ENCODE measurements at places on chromosomes 3 and 15.
A peak's percentile ranks its signal among the peaks of the same experiment; 100 is the strongest.

DNA sequence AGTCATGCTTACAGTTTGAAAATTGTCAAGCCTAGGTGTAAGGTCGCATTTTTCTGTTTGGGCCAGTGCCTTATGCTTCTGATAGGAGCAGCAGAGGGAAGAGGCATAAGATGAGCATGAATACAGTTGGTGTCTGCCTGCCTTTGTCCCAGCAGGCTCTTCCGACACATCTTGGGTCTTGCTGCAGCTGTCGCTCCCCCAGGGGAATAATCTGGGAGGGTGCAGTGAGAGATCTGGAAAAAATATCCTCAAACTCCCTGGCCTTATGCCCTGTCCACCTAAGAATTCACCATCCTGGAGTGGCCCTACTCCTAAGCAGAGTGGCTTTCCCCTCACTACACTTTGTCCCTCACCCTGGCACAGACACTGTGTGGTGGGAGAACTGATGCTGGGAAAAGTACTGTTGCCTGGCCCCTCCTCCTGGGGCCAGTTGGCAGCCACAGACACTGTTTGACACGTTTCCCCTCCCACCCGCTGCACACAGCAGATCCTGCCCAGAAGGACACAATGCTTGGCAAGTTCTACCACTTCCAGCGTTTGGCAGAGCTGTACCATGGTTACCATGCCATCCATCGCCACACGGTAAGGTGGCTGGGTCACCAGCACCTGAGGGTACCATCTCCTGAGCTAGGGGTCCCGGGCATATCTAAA is 21.1 kb upstream of the RHO start:
- DNase-seq, result no peak

- DNase-seq, result no peak
These were observed 196.4 kb downstream of the VGLL3 start for GRCh38 chr3:86794361-86795065.

DNA sequence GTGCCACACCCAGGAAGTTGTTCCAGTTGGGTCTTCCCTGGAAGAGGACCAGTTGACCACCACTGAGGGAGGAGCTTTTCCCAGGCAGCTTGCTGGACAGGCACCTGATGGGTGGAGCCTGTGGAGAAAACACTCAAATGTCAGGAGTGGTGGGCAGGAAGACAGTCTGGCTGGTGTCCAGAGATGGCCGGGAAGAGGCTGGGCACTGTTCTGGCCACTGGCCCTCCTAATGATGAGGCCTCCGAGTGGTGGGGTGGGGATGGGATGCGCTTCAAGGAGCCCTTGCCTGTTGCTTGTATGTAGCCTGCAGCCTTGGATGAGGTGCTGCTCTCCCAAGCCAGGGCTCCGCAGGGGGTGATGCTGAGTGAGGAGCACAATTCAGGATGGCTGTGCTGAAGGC is 12.3 kb downstream of the PLEKHO2 start:
- DNase-seq, result no peak

GRCh38 chr15:34336991-34337556 is 507 bp downstream of the SLC12A6 start:
- no peak for DNase-seq

DNA sequence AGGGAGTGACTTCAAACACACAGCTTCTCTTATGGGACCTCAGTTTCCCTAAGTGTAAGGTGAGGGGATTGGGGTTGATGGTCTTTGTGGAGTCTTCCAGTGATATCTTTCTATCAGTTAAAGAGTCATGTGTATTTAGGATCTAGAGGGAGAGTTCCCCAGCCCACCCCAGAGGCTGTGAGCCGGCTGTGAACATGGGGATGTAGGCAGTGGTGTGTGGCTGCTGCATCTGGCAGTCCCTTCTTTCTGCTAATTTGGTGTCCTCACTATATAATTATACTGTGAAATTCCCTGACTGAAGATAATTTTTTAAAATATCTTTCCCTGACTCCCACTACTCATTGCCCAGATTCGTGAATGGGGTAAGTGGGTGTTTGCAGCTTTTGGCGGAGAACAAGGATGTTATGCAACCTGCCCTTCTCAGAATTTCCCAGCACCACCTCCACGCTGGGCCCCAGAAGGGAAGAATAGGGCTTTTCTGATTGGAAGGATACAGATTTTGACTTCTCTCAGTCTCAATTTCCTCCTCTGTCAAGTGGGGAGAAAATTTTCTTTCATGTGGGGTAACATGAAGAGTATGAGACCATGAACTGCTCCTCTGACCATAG is 79.0 kb upstream of the RASGRF1 start:
- DNase-seq, result peak; percentile 27

DNA sequence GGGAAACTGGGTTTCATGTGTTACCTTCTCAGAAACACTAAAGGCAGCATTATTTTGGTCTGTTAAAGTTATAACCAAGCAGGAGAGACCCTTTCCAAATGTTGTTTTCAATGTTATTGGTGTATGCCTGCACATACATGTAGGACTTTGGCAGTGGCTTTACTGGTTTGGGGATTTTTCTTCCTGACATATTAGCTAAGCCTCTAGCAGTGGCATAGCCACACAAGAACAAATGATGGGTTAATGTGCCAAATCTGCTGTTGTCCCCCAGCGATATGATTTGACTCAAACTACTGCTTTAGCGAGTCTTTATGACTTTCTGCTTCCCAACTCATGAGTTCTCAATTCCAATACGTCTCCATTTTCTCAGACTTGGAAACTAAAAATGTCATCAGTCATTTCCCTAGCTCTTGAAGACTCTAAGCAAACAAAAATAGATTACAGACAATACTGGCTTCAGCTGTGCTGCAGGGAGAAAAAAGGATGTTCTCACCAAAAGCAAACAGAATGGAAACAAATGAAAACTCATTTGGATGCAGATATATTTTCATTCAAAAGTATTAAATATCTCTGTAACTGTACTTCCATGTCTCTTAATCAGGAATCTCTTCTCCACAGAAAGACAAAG is 29.6 kb downstream of the TPM1 start:
- no peak for DNase-seq

GRCh38 chr15:68511073-68511991 is 67.5 kb upstream of the CORO2B start:
- DNase-seq, result no peak

DNA sequence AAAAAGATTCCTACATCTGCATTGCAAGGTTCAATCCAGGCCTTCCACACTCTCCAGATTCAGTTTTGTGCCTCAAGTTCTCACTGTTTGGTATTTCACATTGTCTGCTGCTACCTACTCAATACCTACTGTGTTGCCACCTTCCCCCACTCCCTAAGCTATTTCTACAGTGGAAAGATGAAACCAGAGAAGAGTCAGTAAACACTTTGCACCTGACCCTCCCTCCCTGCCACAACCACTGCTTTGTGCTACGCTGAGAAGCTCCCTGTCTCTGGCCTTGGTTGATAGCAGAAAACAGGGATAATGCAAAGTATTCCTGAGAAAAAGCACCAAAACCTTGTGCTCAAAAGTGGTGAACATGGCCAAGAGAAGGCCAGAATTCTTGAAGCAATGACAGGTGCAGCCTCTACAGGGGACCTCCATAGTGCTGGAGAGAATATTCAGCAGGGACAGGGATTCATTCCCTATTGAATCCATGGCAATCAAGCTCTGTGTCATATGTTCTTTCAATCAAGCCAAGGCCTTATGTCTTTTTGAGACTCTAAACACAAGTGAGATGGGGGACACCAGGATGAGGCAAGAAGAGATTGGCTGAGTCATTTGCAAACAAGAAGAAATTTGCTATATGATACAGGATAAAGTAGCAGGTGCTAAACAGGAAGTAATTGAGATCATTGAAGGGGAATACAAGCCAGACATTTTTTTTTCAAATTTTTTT is 83.5 kb upstream of the LIPC start:
- no peak for DNase-seq

DNA sequence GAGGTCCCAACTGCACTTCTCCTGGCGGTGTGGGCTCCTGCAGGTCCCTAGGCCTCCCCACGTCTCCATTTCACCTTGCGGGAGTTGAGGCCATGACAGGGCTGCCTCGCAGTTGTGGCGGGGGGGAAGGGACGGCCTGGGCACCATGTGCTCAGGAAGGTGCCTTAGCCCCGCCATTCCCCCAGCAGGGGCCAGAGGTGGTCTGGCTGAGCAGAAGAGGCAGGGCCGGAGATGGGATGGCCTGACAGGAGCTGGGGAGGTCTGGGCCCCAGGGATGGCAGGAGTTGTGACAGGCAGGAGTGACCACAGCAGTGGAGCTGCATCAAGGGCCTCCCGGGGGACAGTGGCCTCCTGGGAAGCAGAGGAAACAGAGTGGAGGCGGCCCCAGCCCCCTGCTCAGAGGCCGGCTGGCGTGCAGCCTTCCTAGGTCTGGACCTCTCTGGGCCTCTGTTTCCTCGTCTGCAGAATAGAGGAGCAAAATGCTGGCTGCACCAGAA is 18.7 kb upstream of the KLF15 start:
- DNase-seq, result no peak

GRCh38 chr15:80071652-80072051 is 12.2 kb downstream of the ZFAND6 start:
- no peak for DNase-seq

DNA sequence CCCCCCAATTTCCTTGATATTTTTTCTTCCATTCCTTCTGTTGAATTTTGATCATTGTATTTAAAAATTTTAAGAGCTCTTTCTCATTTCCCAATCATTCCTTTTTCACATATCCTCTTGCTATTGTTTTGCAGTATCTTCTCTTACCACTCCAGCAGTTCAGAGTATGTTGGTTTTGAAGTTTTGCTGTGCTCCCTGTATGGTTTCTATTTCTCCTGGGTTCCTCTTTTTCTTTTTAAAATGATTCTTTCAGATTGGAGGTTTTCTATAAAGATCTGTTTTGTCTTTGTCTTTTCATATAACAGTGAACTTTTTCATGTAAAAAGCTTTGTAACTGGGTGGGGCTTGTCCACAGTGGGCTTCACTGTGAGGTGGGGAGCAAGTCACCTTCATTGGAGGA is 12.8 kb downstream of the USP3 start:
- DNase-seq, result no peak

GRCh38 chr3:126450744-126451143 is 24.9 kb downstream of the ZXDC start:
- DNase-seq, result no peak

GRCh38 chr3:32455609-32456428 is 46.8 kb downstream of the CMTM6 start:
- DNase-seq, result no peak

GRCh38 chr3:24302396-24302795 is 192.3 kb downstream of the THRB start:
- DNase-seq, result no peak

DNA sequence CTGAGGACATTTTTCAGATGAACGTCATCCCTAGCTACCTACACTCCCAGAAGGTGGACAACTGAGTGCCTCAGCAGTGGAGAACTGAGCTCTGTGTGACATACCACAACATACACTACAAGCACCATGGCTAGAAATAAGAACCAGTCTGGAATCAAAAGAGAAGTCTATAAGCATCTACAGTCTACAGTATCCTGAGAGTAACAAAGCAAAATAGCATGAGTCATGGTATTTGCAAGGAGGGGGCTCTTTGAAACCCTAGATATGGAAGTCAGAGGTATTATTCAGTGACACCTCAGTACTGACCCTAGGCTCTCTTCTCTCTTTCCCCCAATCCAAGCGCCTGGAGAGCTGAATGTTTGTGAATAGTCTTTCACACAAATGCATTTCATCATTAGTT is 87.5 kb downstream of the TNIK start:
- no peak for DNase-seq

- DNase-seq, result no peak
These were observed 41.4 kb downstream of the NTRK3 start for GRCh38 chr15:88215066-88215648.

Measured in MCF 10A (cell line).